ENCODE measurements at places on chromosomes 1 and 21. TPM values are rescaled to one million over a fixed set of nuclear protein-coding genes. Genes with fewer than 3 reads are reported as not detected.

Gene C1orf115
- 0.52 TPM for total RNA-seq

Gene LHX8
- total RNA-seq = not detected

Gene ARTN
- total RNA-seq = 0.96 TPM

Gene KIAA1614
- total RNA-seq = 0.33 TPM

Gene NAV1
- 2.1 TPM for total RNA-seq

GRCh38 chr1:7985851-7986612, 24.5 kb downstream of the PARK7 start:
- no peak overlapping the region for H3K4me3 ChIP-seq
- no peaks in the 10 kb centered on the region for H3K27me3 ChIP-seq

GRCh38 chr1:27109103-27109822, 45.7 kb downstream of the SLC9A1 start:
- no peak for DNase-seq
- H3K4me1 ChIP-seq = peaks cover 56% of the 10 kb centered on the region
- H3K4me3 ChIP-seq = no peak overlapping the region
- H3K27me3 ChIP-seq = no peaks in the 10 kb centered on the region
- no peaks in the 10 kb centered on the region for H3K36me3 ChIP-seq

DNA sequence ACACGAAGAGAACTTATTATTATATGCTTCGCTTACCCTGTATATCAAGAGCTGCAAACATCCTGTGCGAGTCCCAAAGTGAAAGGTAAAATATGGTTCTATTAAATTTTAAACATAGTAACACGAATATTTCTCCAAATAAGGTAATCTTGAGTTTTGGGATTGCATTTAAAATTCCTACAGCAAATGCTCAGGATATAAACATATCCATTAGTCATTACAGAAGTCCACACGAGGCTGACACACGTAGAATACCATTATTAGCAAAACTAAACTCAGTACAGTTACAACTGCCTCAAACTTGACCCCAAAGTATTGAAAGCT, 282 bp upstream of the LYPLAL1 start:
- H3K27ac ChIP-seq = peak overlapping the region; percentile 99
- peak overlapping the region; percentile 98 for H3K4me3 ChIP-seq
- no peak for DNase-seq

DNA sequence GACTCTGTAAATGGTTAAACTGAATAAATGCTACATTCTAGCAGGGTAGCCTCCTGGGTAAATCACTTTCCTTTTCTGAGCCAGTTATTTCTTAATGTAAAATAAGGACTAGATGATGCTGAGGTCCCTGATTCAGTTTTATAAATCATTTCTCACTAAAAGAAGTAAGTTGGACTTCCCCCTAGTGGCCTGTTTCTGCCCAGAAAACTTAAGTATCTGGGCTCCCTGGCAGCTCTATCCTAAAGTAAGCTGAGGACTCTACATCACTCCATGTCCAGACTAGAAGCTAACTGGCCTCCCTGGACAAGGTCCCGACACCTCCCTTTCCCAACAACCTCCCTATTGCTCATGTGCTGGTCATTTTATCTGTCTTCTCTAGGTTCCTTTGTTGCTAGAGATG, 3.0 kb downstream of the GPN2 start:
- peak overlapping the region; percentile 73 for H3K27ac ChIP-seq
- DNase-seq = no peak
- H3K36me3 ChIP-seq = peaks cover 8% of the 10 kb centered on the region
- H3K27me3 ChIP-seq = no peaks in the 10 kb centered on the region

DNA sequence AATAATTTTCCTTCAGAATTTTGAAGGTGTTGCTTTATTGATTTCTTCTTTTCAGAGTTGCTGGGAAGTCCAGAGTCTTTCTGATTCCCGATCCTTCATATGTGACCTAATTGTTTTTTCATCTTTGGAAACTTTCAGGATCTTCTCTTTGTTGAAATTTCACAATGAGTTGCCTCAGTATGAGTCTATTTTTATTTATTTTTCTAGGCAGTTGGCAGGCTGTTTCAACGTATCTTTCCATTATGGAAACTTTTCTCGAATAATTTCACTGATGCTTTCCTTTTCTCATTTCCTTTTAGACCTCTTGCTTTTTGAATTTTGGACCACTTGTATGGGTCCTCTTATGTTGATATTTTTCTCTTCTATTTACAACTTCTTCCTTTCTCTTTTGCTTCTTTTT, 354.3 kb downstream of the TGFB2 start:
- H3K27ac ChIP-seq = no peak overlapping the region
- no peak for DNase-seq
- H3K4me3 ChIP-seq = no peak overlapping the region
- no peaks in the 10 kb centered on the region for H3K36me3 ChIP-seq
- no peaks in the 10 kb centered on the region for H3K4me1 ChIP-seq
- no peaks in the 10 kb centered on the region for H3K27me3 ChIP-seq

DNA sequence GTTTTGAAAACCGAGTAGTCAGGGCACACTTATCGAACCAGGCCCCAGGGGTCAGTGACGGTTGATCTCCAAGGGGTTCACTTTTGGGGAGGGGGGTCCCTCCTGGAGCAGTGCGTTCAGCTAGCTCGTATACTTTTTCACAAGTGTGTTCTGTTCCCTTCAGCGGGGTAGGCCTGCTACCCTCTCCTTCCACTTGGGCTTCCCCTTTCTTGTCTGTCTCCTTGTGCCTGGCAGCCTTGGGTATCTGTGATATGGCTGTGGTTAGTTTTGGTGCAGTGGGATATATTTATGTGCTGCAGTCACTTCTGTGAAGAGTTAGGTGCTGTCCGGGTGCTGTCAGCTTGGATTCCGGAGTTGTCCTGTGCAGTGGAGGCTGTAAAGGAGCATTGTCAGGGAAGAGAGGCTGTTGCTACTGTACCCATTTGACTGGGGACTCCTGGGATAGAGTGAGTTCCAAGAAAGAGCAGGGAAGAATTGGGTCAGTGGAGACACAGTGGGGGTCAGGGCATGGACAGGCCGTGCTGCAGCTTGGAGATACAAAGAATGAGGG, 29.7 kb downstream of the ADARB1 start:
- peak overlapping the region; percentile 79 for H3K4me3 ChIP-seq
- no peaks in the 10 kb centered on the region for H3K36me3 ChIP-seq
- DNase-seq = no peak
- H3K27me3 ChIP-seq = no peaks in the 10 kb centered on the region

DNA sequence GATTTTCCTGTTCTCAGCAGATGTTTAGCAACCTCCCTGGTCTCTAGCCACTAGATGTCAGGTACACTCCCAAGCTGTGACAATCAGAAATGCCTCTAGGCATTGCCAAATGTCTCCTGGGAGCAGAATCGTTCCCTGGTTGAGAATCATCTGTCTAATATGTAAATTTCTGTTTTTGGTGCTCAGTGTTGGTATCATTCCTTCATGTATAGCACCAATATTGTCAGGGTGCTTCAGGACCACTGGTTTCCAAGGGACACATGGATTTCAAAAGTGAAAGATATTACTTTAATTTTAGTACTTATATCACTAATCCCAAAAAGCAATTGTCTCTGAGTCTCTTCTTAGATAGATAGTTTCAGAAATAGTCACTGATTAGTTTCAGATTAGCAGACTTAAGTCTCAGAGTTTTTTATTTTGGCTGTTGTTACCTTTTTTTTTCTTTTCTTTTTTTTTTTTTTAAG, 160.1 kb downstream of the PTPRC start:
- no peak overlapping the region for H3K4me3 ChIP-seq
- no peaks in the 10 kb centered on the region for H3K4me1 ChIP-seq
- no peak for DNase-seq
- no peak overlapping the region for H3K27ac ChIP-seq

- H3K4me1 ChIP-seq = no peaks in the 10 kb centered on the region
- H3K27ac ChIP-seq = no peak overlapping the region
- H3K27me3 ChIP-seq = peaks cover 5% of the 10 kb centered on the region
Measured at GRCh38 chr1:65112811-65113210, 35.2 kb upstream of the AK4 start.

- H3K27me3 ChIP-seq = no peaks in the 10 kb centered on the region
- no peak overlapping the region for H3K4me3 ChIP-seq
- no peak overlapping the region for H3K27ac ChIP-seq
Measured at GRCh38 chr1:43048601-43049011, 89.9 kb upstream of the SLC2A1 start.

DNA sequence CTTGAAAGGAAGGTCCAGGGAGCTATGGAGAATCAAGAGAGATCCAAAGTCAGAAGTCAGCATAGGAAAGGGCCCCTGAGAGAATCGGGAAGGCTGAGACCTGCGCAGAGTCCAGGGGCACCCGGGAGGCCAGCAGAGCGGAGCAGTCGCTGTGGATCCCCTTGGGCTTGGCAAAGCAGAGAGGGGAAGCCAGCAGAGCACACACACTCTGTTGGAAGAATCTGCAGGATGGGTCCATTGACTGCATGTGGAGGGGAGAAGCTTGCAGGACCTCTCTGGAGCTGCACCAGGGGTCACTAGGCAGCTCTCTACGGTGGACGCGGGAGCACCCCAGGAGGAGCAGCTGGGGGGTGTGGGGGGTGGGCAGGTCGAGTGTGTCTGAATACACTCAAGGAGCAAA, 6.4 kb downstream of the RIPK4 start:
- H3K36me3 ChIP-seq = no peaks in the 10 kb centered on the region
- peaks cover 21% of the 10 kb centered on the region for H3K4me1 ChIP-seq
- peaks cover 59% of the 10 kb centered on the region for H3K27me3 ChIP-seq
